ENCODE measurements at places on chromosomes 1 and 21.

DNA sequence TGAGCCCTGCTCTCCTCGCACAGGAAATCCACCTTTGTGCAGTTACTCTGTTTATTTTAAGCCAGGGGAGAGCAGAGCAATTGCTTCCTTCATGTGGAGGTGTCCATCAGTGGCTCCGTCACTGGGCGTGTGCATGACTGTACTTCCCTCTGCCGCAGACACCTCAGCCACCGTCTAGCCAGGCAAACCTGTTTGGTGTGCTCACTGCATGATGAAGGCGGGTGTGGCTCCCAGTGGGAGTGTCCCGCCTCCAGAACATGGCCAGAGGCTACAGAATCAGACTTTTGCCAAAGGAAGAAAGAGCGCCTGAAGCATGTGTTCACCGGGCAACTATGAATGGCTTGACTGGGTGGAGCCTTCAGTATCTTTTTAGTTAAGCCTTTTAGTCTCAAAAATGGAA is 26.1 kb upstream of the LAMC2 start:
- peak; percentile 58 for DNase-seq

DNA sequence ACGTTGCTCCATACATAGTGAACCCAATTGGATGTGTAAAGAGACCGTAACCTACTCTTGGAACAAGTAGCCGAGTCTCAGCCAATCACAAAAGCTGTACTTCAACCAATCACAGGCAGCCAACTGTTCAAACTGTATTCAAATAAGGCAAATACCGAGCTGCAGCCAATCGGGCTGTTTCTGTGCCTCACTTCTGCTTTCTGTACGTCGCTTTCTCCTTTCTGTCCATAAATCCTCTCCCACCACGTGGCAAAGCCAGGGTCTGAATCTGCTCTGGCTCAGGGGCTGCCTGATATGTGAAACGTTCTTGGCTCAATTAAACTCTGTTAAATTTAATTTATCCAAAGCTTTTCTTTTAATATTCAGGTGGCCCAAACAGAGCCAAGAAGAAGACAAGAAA is 210.3 kb downstream of the URB2 start:
- DNase-seq, result no peak

DNA sequence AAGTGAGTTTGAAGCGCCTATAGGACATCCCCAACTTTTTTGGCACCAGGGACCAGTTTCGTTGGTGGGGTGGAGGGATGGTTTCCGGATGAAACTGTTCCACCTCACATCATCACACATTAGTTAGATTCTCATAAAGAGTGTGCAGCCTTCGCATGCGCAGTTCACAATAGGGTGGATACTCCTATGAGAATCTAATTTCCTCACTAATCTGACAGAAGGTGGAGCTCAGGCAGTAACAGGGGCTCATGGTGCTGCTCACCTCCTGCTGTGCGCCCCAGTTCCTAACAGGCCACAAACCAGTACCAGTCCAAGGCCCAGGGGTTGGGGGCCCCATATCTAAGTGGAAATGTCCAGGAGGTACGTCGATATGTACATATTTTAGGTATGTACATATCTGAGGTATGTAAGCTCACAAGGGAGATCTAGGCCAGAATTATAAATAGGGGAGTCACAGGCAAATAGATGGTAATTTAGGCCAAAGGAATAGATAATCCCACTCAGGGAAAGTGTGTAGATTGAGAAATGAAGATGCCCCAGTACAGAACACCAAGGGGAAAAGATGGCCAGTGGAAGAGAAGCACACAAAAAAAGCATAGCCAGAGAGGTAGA is 27.5 kb upstream of the RASAL2 start:
- DNase-seq, result no peak

GRCh38 chr1:31575369-31576140 is 760 bp upstream of the TINAGL1 start:
- DNase-seq, result no peak

DNA sequence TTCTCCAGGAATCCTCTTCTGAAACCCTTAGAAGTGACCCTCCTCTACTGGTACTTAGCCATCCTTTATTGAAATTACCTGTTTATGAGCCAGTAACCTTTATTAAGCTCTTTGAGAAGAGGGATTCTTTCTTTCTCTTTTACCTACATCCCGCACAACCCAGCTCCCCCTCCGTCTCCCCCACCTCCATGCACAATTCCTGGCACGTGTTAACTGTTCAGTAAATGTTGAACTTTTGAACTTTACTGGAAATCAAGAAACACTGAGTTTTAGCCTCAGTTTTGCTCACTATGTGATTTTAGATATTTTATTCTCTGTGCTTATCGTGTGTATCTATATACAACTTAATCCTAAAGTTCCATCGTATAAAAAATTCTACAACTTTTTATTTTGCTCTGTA is 1.8 kb downstream of the TMED5 start:
- no peak for DNase-seq

DNA sequence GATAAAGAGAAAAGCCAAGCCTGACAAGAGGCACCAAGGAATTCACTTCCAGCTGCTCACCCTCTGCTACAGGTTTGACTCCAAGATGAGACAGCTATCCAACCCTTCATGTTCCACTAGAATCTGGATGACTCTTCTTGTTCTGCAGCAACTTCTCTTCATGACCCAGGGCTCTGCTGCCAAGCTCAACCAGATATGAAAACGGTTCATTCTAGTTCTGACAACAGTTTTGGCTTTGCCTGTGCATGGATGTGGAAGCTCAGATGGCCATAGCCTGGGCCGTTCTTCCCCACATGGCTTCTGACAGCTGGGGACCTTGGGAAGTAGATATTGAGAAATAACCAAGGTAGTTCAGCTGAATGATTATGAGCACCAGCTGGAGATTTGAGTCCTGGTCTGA is 13.7 kb downstream of the PI4KB start:
- no peak for DNase-seq

- DNase-seq, result no peak
These were observed 351.9 kb upstream of the SGIP1 start for GRCh38 chr1:66182026-66182425.

DNA sequence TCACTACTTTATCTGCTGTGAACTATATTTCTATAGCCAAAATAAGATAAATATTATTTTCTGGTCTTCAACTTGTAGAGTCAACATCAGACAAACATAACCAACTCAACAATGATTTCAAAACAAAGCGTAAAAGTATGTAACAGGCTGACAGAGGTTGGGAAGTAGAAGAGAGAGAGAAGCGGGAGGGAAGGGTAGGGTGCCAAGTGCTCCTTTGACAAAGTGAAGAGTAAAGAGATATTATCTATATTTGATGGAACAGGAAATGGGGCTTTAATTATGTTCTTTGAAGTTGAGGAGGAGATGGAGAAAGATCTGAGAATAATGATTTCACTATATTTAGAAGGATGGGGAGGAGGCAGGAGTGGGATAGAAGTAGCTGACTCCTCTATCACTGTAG is 70.1 kb downstream of the DNTTIP2 start:
- DNase-seq, result no peak

DNA sequence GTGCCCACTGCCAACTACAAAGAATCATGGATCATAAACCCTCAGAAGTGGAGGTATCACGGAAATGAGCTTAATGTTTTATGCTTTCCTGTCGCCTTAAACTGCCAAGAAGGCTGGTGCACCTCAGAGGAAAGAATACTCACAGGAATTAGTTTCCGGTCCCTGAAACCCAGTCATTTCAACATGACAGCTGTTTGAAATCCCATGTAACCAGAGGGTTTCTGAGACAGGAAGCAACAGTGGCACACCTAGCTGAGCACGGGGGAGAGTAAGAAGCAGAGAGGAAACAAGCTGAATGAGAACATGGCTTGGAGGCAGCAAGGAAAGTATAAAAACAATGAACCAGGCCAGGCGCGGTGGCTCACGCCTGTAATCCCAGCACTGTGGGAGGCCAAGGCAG is 3.9 kb downstream of the JAK1 start:
- DNase-seq, result no peak

DNA sequence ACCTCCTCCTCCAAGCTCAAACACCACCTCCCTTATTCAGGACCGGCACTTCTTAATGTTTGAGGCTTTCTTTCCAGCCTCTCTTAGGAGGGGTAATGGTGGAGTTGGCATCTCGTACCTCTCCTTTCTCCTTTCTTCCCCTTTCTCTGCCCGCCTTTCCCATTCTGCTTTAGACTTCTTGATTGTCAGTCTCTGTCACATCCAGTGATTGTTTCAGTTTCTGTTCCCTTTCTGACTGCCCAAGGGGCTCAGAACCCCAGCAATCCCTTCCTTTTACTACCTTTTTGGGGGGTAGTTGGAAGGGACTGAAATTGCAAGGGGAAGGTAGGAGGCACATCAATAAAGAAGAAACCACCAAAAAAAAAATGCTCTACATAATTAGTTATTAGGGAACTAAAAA is 5.6 kb downstream of the ELK4 start:
- DNase-seq, result no peak

GRCh38 chr1:15684042-15684461 is at the start of gene PLEKHM2:
Gene PLEKHM2 (plus strand): TSS chr1:15684320. CDS start chr1:15684559, 239 bp downstream.
- no peak for DNase-seq

- peak; percentile 29 for DNase-seq
These were observed 4.5 kb downstream of the AIM2 start for GRCh38 chr1:159071970-159072582.

DNA sequence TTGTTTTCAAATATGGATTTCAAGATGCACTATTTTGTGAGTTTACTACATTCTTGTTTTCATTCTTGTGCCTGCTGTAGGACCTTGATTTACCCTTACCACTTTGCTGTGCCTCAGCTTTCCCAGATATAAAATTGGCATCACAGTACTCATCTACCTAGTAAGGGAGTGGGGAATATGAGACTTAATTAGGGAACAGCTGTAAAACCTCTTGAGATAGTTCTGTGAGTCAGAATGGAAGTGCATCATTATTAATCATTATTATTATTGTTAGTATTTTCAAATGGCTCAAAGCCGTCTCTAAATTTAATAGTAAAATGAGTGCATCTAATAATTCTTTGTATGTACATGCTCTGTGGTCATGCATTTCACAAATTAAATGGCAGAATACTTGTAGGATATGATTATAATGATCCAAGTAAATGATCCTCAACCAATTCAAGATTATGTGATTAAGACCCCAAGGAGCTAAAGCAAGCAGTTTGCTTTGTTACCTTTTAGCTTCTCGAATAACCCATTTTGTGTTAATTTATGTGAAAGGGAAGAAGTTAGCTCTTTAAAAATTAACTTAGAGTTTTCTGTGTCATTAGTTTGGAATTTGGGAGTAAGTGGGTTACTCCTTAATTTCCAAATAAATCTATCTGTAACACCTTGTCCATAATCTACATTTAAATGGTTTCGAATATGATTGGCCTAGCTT is 155.4 kb downstream of the NFIA start:
- DNase-seq, result no peak

GRCh38 chr1:61047061-61047460 is 35.3 kb upstream of the NFIA start:
- no peak for DNase-seq

- DNase-seq, result no peak
These were observed 13.6 kb downstream of the TUFT1 start for GRCh38 chr1:151553659-151554058.

GRCh38 chr1:22641906-22642636 is 1.4 kb upstream of the C1QC start:
- peak; percentile 13 for DNase-seq

DNA sequence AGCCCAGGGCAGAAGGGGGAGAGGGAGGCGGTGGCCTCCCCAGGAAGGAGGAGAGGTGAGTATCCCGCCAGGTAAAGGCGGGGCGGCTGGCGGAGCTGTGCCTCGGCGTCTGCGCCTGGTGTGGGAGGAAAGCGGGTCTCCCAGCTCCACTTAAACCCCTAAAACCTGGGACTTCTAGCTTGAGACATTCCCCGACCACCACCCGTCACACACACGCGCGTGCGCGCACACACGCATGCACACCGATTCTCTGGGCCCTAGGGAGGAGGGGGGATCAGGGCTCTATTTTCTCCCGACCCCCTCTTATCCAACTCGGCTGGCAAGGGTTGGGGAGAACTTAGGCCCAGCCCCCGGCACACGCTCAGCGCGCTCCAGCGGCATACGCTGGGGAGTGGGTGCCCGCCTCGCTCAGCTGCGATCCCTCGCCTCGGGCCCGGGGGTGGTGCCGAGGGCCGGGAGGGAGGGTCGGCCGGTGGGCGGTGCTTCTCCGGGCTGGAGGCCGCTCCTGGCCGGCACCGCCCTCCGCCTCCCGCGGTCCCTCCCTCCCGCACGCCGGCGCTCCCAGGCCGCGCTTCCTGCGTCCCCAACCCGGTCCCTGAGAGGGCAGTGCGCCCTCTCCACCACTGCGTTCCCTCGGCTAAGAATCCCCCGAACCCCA is at the start of gene TMEM51:
Gene TMEM51 (plus strand): TSS at position 564 of the 658 bp plus-strand sequence. CDS start 61,341 bp downstream, outside the sequence.
- DNase-seq, result peak; percentile 46

- no peak for DNase-seq
These were observed 24.5 kb upstream of the SLC9A1 start for GRCh38 chr1:27179379-27179778.

- DNase-seq, result no peak
These were observed 1.8 kb upstream of the NFYC start for GRCh38 chr1:40689737-40690136.

DNA sequence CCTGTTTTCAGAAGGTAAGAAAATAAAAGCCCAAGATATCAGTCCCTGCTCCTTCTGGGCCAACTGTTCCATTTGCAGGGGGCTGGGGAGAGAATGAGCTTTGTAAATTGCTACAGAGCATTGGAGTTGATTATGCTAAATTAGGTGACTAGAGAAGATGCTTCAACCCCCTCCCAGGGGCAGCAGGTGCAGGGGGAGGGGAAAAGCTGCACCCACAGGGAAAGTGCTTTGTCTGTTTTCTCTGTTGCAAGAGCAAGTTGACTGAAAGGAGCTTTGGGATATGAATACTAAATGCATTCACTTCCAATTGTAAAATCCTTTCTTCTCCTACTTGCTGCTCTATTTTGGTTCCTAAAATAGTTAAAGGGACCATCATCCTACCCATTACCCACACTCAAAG is 16.5 kb upstream of the PIGM start:
- no peak for DNase-seq

DNA sequence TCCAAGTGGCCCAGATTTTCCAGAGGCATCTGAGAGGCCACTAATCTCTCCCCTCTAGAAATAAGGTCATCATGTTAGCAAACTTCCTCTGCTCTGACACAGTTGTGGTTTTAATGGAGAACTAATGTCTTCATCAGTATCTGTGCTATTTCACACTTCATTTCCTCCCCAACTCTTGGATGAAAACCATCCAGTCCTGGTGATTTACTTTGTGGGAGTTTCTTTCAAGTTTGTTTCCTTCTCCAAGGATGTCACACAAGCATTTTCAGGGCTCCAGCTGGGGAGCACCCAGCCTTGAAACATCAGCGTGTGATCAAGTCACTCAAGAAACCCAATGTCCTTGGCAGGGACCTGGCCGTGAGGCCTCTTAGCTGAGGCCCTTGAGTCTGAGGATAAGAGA is 38.8 kb downstream of the TBX15 start:
- no peak for DNase-seq

- no peak for DNase-seq
These were observed 17.6 kb upstream of the MAPKAPK2 start for GRCh38 chr1:206666954-206667665.

GRCh38 chr1:210259561-210259960 is 27.0 kb downstream of the SERTAD4 start:
- DNase-seq, result no peak

GRCh38 chr1:8039071-8039470 is 13.0 kb upstream of the ERRFI1 start:
- DNase-seq, result no peak

- DNase-seq, result no peak
These were observed 132.5 kb upstream of the SYT6 start for GRCh38 chr1:114286179-114286578.

- no peak for DNase-seq
These were observed 9.1 kb downstream of the RPAP2 start for GRCh38 chr1:92307980-92308379.
